Uterine smooth muscle cell (primary cell): ENCODE measurements at places on chromosomes 2 and 18. TPM values are rescaled to one million over a fixed set of nuclear protein-coding genes. Genes with fewer than 3 reads are reported as not detected.

Gene IL1RL1
- 0.12 and 0.77 TPM in 2 replicates for total RNA-seq

Gene CASP10
- 4.5 and 6.1 TPM in 2 replicates for total RNA-seq

Gene TUBB8B
- not detected in 2 replicates for total RNA-seq

Gene EIF2B4
- total RNA-seq, result 26.9 and 34.5 TPM in 2 replicates

Gene PLEKHH2
- total RNA-seq, result 11.7 and 20.6 TPM in 2 replicates

Gene FIGN
- 1.4 and 1.7 TPM in 2 replicates for total RNA-seq

Gene FKBP1B
- total RNA-seq, result 6.6 and 10.9 TPM in 2 replicates

Gene G6PC2
- total RNA-seq, result not detected in 2 replicates

Gene SLC4A5
- 0.25 and 0.44 TPM in 2 replicates for total RNA-seq

Gene ATP6V1C2
- under 0.01 TPM in 1 of 2 replicates, not detected in the other for total RNA-seq

Gene ATL2
- total RNA-seq, result 112 and 161 TPM in 2 replicates

Gene ADAM17
- 43.8 and 56.5 TPM in 2 replicates for total RNA-seq

Gene SH3RF3
- 2.1 and 4.7 TPM in 2 replicates for total RNA-seq

Gene HOXD4
- total RNA-seq, result 0.12 and 0.22 TPM in 2 replicates

Gene PTH2R
- total RNA-seq, result 0.25 TPM in 1 of 2 replicates, not detected in the other

Gene SMYD5
- 21.2 and 27.9 TPM in 2 replicates for total RNA-seq

Gene COLEC12
- total RNA-seq, result 7.2 and 13.2 TPM in 2 replicates

Gene CTIF
- 14.6 and 35.5 TPM in 2 replicates for total RNA-seq

Gene ABCA12
- under 0.01 TPM in 1 of 2 replicates, not detected in the other for total RNA-seq

Gene OSR1
- total RNA-seq, result 3.9 and 5.3 TPM in 2 replicates

Gene SPP2
- total RNA-seq, result not detected in 2 replicates

Gene KCNF1
- total RNA-seq, result under 0.01 TPM in 1 of 2 replicates, not detected in the other

Gene NR4A2
- 0.11 and 0.25 TPM in 2 replicates for total RNA-seq

Gene ACTR1B
- total RNA-seq, result 84.1 and 93.2 TPM in 2 replicates

Gene UGT1A4
- total RNA-seq, result not detected in 2 replicates

Gene GALR1
- total RNA-seq, result under 0.01 TPM in 1 of 2 replicates, not detected in the other

Gene RNF152
- total RNA-seq, result 9.3 and 15.4 TPM in 2 replicates

Gene SULT1C4
- 0.75 TPM in 1 of 2 replicates, not detected in the other for total RNA-seq

Gene LRRC30
- not detected in 2 replicates for total RNA-seq

Gene HOXD13
- total RNA-seq, result 7.5 and 7.7 TPM in 2 replicates

Gene C18orf54
- total RNA-seq, result 4.5 and 10.2 TPM in 2 replicates

Gene GPR35
- 0.55 and 0.87 TPM in 2 replicates for total RNA-seq

Gene CDH2
- 46.3 and 107 TPM in 2 replicates for total RNA-seq

Gene CABLES1
- total RNA-seq, result 1.4 and 2.7 TPM in 2 replicates

Gene IL36A
- not detected in 2 replicates for total RNA-seq

Gene TCF23
- not detected in 2 replicates for total RNA-seq

Gene SETBP1
- 2.2 and 3.2 TPM in 2 replicates for total RNA-seq

Gene SNORC
- 0.44 and 1.2 TPM in 2 replicates for total RNA-seq

Gene REG3A
- not detected in 2 replicates for total RNA-seq

Gene OR6B2
- not detected in 2 replicates for total RNA-seq

Gene CHRNG
- not detected in 2 replicates for total RNA-seq

Gene MERTK
- 0.11 and 0.37 TPM in 2 replicates for total RNA-seq

Gene UPP2
- not detected in 2 replicates for total RNA-seq

Gene GKN1
- total RNA-seq, result not detected in 2 replicates

Gene PAIP2B
- 1.1 and 1.6 TPM in 2 replicates for total RNA-seq

Gene SANBR
- 10.1 and 11.7 TPM in 2 replicates for total RNA-seq

Gene CFAP65
- not detected in 2 replicates for total RNA-seq

Gene MAP4K3
- 59.1 and 65.8 TPM in 2 replicates for total RNA-seq

Gene GPR45
- total RNA-seq, result not detected in 2 replicates

Gene TFCP2L1
- under 0.01 TPM in 2 replicates for total RNA-seq

Gene ADD2
- total RNA-seq, result 0.37 and 0.55 TPM in 2 replicates

Gene STK25
- 170 and 196 TPM in 2 replicates for total RNA-seq

Gene NOP58
- 53.5 and 87.9 TPM in 2 replicates for total RNA-seq

Gene PRR30
- not detected in 2 replicates for total RNA-seq

Gene CPLX4
- total RNA-seq, result not detected in 2 replicates

Gene ERBB4
- under 0.01 and 0.11 TPM in 2 replicates for total RNA-seq

Gene GPR17
- not detected in 2 replicates for total RNA-seq

Gene GCG
- not detected in 2 replicates for total RNA-seq

Gene RAB17
- 0.11 and 0.12 TPM in 2 replicates for total RNA-seq
